ENCODE measurements at places on chromosomes 2 and 18.

DNA sequence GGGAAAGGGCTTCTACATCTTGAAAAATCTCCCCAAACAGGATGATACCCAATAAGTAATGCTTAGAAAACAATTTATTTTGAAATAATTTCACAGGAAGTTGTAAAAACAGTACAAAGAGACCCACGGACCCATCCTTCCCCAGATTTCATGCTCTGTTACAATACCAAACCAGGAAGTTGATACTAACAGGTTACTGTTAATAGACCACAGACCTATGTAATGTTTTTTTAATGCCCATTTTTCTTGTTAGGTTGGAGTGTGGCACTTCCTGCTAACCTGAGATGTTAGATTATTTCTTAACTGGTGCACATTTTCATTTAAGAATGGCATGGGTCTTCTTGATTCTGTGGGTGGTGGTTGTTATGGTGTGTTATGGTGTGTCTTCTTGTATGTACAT, 21.4 kb upstream of the MGAT5 start:
- DNase-seq: no peak

- DNase-seq: no peak
Measured at GRCh38 chr2:69143748-69144360, 130.9 kb downstream of the ANTXR1 start.

DNA sequence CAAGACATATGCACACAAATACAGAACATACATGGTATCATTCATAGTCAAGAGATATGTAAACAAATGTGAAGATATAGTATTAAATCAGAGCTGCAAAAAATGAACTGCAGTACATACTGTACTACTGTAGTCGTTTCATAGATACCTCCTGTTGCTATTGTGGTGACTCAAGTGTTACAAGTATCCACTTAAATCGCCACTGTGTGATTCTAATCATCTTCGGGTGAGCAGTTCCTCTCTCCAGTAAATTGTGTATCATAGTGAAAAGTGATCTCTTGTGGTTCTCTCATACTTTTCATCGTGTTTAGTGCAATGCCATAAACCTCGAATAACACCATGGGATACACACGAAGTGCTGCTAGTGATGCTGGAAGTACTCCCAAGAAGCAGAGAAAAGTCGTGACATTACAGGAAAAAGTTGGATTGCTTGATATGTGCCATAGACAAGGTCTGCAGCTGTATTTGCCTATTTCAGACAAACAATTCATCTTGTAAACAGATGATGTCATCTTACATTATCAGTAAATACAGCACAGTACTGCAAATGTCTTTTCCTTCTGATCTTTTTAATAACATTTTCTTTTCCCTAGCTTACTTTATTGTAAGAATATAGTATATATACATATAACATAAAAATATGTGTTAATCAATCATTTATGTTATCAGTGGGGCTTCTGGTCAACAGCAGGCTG, 222.2 kb downstream of the BCL11A start:
- DNase-seq: no peak

- DNase-seq: no peak
Measured at GRCh38 chr18:59907172-59907571, 7.4 kb downstream of the PMAIP1 start.

DNA sequence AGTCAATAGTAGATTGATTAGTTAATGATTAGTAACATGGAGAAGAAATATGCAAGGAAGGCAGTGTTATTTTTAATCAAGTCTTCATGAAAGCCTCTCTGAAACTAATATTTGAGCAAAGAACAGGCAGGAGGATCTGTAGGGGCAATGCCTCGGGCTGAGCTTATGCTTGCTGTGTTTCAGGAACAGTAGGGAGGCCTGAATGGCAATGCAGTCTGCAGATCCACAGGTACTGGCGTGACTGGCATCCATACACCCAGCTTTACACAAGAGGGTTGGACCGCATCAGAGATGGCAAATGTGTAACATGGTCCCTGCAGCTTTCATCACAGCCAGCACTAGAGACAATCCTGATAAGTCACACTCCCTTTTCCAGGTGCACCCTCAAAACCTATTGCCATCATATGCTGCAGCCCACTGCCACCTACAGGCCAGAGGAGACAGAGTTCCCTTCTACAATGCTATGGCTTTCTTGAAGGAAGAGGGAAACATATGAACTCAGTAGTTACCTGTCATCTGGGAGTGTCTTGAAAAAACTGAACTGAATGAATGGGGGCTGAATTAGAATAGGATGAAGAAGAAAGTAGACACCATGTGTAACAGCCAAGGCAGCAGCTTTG, 582.4 kb upstream of the RAB6C start:
- DNase-seq: no peak

- DNase-seq: no peak
Measured at GRCh38 chr2:10229462-10230099, 73.1 kb upstream of the HPCAL1 start.

GRCh38 chr2:61135510-61135909, 26.5 kb upstream of the C2orf74 start:
- DNase-seq: no peak

DNA sequence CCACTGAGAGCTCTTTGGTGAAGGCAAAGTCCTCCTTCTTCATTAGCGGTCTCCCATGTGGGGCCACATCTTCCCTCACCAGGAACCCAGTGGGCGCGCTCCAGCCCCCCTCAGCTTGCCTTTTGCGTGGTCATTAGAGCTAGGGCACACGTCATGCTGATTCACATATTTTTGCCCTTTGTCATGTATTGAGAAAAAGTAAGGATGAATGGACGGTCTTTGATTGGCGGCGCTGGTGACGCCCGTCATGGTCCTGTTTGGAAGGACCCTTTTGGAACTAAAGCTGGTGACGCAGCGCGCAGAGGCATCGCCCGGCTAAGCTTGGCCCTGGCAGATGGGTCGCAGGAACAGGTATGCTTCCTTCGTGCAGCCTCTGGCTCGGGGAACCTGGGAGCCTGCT, 3.1 kb downstream of the SLC14A1 start:
- no peak for DNase-seq

DNA sequence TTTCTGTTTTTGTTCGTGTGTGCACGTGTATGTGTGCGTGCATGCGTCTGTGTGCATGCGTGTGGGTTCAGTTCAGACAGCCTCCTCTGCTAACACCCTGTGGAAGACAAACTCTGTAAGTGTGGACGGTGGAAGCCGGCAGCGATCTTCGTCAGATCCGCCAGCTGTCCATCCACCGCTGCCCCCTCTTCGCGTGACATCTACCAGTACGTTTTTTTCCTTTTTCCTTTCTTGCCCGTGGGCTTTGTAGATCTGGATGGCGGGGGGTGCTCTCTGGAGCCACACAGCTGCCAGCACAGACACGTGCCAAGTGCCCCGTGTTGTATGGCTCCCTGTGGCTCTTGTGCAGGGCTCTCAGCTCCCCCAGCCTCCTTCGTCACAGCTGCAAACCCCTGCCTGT, 32.3 kb downstream of the ITGB1BP1 start:
- no peak for DNase-seq

DNA sequence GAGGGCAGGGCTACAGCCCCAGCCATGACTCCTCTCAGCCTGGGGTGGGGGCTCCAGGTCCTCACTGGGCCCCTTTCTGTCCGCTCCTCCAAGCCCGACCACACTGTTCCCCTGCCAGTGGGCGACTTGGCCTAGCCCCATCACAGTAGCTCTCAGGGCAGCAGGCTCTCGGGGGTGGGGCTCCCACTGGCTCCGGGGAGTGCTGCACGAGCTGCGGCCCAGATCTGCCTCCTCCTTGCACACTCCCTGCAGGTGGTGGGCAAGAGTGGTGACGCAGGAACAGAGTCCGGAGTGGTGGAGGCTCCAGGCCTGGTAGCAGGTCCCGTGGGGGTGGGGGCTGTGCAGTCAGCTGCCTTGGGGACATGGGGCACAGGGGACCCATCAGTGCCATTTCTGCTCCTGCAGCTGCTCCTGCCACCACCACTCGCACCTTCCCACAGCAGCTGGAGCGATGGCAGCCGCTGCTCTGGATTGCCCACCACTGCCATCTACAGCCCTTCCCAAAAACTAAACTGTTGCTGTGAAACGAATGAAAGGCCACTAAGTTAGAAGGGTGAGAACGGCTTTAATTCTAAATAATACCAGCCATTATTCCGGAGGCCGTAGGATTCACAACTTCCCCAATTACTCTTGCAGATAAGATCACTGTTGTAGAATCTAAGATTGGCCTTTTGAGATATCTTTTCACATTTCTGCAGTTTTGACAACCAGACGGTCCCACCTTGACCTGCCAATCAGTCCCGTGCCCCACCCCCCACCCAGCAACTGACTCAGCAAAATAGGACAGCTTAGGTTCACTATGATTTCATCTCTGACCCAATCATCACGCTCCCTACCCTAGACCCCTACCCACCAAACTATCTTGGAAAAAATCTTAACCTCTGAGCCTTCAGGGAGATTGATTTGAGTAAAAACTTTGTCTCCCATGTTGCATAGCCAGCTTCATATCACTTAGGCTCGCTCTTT, 530.2 kb downstream of the DCC start:
- no peak for DNase-seq

DNA sequence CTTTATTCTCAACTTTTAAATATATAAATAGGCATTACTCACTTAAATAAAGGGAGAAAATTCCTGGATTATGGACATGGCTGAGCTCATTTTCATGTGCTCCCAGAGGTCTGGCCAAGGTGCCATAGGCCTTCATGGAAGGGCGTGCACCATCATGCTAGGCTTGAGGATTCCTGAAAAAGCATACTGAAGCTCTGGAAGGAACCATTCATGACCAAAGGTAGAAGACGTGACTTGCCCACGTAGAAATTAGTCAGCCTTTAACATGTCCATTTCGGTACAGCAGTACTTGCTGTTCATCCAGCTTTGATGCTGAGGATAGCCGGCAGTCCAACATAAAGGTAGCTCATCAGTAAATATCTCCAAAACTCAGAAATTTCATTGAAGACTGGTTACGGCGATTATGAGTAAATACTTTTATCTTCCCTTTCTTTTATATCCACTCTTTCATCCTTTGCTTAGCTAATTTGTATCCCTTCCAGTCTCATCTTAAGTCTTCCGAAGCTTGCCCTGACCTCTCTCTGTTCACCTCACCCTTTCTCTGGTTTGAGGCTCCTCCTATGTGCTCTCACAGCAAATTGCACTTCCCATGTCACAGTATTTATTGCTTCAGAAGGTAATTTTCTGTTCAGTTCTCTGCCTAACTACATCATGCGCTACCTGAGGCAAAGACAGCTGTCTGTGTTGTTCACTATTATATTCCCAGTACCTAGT, 32.3 kb upstream of the ASNSD1 start:
- DNase-seq: no peak

DNA sequence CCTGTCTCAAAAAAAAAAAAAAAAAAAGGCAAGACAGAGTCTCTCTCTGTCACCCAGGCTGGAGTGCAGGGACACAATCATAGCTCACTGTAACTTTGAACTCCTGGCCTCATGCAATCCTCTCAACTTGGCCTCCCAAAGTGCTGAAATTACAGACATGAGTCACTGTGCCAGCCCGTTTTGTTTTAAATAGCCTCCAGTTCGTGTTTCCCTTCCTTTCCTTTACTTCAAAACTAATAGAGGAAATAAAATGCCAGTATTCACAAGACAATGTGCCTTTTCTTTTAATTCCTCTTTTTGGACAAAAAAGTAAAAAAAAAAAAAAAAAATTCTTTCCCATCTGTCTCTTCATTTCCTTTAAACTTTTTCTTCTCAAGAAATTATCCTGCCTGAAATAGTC, 54.5 kb upstream of the ACMSD start:
- DNase-seq: no peak

DNA sequence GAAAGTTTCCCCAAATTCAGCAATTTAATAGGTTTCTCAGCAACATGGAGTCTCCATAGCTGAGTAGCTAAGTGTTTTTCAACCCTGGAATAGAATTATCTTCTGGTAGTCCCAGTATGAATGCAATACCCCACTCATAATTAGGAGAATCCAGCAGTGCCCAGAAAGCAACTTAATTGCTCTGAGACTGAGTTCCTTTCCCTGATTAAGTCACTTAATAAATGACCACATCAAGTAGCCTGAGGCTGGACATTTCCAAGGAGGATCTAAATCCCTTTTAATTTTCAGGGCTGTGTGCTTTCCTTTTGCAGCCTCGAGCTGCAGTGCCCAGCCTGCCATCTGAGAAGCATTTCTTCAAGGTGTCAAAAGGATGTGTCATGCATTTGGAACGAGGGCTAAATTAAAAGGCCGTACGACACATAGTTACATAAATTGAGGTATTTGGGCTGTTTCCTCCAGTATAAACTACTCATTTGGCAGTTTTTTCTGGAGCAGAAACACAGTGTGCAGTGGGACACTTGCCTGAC, 17.7 kb upstream of the SIX2 start:
- DNase-seq: no peak

GRCh38 chr18:3649633-3650426, 199.9 kb downstream of the TGIF1 start:
- DNase-seq: no peak

DNA sequence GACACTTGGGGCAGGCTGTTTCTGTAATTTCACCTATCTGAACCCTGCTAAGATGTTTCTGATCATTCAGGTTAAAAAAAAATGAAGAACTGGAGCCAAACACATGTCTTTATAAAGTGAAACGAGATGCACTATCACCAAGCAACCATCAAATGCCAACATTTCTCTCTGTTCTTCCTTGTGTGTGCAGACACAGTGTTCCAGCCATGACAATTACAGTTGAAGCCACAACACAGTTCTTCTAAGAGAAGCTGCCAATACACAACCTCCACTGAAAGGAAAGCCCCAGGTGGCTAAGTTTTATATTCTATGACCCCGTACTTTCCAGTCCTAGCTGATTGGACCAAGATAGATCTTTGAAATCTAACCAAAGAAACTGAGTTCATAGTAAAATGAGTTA, 181.8 kb downstream of the RAD51AP2 start:
- DNase-seq: no peak

GRCh38 chr2:11876436-11876835, 130.0 kb downstream of the LPIN1 start:
- DNase-seq: no peak

DNA sequence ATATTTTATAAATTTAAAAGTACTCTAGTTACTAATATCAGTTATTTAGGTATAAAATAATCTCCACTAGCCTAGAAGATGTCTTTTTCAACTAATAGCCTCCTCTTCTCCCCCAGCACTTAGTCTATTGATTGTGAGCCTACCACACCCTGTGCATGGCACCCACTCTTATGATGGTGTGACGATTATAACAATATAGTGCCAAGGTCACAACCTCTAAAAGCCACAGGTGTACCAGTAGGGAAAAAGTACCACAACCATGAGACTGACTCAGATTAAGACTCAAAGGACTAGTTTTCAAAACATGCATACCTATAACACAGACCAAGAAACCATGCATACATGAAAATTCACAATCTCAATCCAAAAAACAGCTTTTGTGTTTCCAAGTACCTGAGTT, 27.6 kb downstream of the THADA start:
- DNase-seq: no peak

DNA sequence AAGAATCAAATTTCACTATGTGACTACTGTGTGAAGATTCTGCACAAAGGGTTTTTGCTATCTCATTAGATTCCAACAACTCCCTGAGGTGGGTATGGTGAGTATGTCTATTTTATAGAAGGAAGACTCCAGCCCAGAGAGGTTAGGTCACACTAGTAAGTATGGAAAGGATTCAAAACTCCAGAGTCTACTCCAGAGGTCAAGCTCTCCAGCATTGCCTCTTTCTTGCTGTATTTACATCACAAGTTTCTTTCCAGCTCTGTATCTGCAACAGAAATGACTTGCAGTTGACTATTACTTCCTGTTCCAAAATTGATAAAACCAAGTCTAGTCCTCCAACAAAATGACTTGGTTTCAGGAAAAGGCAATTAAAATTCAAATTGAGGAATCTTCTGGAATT, 2.1 kb downstream of the COL4A4 start:
- no peak for DNase-seq

GRCh38 chr18:57353940-57354461, 1.6 kb downstream of the ST8SIA3 start:
- DNase-seq: peak; percentile 14

All from hypothalamus (tissue), 51 donors.